ENCODE measurements at places on chromosomes 12 and 14.
A peak's percentile ranks its signal among the peaks of the same experiment; 100 is the strongest.

DNA sequence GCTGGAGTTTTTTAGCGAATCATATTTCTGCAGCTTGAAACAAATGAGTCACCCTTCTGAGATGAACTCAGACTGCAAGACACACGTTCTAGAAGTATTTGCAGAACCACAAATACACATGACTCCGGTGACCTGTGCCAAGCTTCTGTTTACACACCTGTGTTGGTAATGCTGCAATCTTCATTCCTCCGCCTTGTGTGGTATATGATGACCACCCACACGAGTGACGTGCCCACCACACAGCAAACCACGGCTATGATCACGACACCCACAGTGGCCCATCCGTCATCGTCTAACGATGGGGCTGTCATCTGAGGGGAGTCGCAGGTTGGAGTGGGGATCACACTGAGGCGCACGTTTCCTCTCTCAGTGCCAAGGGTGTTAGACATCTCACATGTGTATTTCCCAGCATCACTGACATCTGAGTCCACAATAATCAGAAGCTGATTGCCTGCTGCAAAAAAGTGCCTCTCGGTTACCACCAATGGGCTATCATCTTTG is 43.0 kb downstream of the LRIG3 start:
- DNase-seq, result no peak

DNA sequence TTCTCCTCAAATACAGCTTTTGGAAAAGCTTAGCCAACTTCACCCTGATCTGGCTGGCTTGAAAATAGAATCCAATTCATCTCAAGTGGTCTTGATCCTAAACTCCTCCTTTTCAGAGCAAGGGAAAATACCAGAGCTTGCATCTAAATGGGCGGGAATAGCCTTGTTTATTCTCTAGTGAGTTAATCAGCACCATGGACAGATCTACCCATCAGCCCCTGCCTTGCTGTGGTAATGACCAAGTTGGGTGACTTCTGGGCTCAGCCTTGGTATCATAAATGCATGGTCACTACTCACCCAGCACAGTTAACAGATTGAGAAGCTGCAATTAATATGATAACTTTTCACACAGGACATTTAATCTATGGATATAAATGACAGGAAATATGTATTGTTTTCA is 196.6 kb downstream of the GLT1D1 start:
- DNase-seq, result no peak

GRCh38 chr14:20857630-20858261 is 33.4 kb upstream of the RNASE3 start:
- DNase-seq, result peak; percentile 56

DNA sequence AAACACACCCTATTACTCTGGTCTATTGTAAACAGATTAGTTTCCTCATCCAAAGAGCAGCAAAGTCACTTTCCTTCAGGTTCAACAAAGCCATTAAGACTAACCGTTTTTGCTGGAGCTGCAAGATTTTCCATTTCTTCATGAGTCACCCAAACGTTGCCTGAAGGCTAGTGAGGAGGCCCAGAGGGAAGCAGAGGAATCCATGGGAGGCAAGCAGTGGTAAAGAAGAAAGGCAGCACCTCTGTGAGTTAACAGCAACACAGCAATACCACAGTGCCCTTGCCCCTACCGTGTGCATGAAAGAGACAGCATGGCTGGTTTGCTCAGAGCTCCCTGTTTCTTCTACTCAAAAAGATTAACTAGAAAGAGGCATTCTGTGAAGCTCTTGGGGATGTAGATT is 206.3 kb downstream of the ACSS3 start:
- no peak for DNase-seq

DNA sequence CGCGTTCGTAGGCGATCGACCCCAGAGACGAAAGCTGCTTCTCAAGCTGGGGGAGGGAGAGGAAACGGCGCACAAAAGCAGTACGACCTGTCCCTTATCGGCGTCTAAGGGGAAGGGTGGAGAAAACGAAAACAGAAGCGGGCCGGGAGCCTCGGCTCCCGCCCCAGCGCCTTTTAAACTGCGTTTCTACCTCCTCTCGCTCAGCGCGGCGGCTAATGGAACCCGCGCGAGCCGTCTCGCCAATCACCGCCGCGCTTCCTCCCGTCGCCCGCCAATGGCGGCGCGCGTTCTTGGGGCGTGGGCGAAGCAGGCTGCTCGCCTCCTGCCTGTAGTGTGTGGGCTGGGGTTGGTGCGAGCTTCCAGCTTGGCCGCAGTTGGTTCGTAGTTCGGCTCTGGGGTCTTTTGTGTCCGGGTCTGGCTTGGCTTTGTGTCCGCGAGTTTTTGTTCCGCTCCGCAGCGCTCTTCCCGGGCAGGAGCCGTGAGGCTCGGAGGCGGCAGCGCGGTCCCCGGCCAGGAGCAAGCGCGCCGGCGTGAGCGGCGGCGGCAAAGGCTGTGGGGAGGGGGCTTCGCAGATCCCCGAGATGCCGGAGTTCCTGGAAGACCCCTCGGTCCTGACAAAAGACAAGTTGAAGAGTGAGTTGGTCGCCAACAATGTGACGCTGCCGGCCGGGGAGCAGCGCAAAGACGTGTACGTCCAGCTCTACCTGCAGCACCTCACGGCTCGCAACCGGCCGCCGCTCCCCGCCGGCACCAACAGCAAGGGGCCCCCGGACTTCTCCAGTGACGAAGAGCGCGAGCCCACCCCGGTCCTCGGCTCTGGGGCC is at the start of gene TMPO:
TMPO (plus strand) TSS at position 304 of the 824 bp plus-strand sequence; CDS start at position 582, 278 bp downstream.
- peak; percentile 84 for DNase-seq

GRCh38 chr14:92969871-92970270 is 46.9 kb downstream of the CHGA start:
- no peak for DNase-seq

GRCh38 chr12:104446646-104447421 is 9.9 kb upstream of the CHST11 start:
- no peak for DNase-seq

- peak; percentile 46 for DNase-seq
These were observed 55.5 kb downstream of the TTC7B start for GRCh38 chr14:90760591-90761316.

GRCh38 chr12:1418144-1418543 is 176.2 kb downstream of the FBXL14 start:
- DNase-seq, result no peak

GRCh38 chr12:63308671-63309070 is 157.7 kb upstream of the AVPR1A start:
- DNase-seq, result no peak

- no peak for DNase-seq
These were observed 860 bp downstream of the NDRG2 start for GRCh38 chr14:21023817-21024584.

- DNase-seq, result no peak
These were observed 248.8 kb downstream of the KCNH5 start for GRCh38 chr14:62796431-62796830.

DNA sequence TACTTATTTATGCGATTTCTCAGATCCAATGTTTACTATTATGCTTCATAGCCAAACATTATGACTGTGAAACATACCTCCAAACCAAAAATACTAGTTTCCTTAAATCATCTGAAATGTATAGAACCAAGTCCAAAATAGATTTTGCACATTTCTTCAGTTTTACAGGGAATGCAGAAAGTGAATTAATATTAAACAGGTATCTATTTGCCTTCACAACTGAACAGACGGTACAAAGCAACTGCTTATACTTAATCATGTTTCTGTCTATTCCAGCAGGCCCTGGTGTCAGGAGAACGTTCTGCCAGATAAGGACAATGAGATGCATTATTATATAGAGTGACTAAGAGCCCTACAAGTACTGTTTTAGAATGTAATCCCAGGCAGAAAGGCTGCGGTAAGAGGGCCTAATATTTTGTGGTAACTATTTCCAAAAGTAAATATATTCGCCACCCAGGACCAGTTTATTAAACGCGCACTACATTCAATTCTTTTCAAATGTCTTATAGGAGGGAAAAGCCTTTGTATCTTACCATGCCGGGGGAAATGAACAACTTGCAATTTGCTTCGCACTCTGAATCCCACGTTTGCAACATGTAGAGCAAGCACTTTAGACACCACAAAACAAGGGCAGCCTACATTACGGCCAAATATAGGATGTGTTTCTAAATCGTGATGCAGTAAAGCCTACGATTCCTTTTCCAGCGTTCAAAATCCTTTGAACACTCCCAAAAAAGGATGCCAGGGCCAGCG is 1.5 kb downstream of the CORO1C start:
- DNase-seq, result peak; percentile 53

DNA sequence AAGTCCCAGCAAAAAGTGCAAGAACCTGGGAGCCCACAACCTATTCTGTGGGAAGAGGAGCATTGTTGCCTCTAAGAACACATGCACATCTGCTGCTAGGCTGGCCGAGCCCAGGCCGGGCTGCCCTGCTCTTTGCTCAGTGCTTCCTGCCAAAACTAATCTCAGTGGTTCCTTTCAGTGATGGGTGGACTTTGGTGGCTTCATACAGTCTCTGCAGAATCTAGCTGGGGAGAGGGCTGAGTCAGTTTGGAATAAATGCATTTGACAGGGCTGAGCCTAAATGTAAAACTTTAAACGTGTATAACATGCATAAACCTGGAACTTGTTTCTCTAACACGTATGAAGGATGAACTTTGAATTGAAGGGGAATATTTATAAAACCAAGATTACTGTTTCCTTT is 44.6 kb downstream of the CCDC177 start:
- no peak for DNase-seq

DNA sequence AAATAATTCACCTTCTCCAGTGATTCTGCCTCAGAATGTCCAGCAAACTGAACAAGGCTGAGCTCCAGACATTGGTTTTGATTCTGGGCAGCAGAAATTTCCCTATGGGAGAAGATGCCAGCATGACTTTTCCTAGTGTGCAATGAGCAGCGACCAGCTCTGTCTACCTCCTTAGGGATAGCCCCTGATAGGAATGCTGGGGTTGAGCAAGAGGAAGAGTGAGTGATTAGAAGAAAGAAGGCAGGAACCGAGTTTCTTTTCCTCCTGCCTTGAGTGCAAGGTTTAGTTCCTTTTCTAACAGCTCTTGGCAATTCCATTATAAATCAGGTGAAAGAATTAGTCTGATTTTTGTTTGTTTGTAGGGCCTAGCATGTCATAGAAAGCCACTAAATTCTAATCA is 379.0 kb downstream of the DAD1 start:
- no peak for DNase-seq

GRCh38 chr12:47834199-47834903 is 14.6 kb upstream of the HDAC7 start:
- DNase-seq, result no peak

DNA sequence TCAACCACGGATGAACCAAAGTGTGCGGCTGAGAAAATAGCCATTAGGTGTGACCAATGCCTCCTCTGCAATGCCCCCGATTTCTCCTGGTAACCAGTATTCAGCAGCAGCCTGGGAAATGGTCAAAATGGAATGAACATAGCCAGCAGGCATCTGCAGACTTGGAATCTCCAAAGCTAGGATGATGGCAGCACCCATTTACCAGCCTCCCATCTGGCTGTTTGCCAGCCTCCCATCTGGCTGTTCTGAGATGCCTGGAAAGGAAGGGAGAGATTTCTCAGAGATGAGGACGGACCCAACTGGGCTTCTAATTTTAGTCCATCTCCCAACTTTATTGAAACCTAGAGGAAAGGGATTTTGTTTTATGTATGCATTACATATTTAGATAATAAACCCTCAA is 16.2 kb downstream of the CLMN start:
- no peak for DNase-seq

- no peak for DNase-seq
These were observed 82.5 kb upstream of the CLMN start for GRCh38 chr14:95402176-95402575.

- DNase-seq, result no peak
These were observed 4.9 kb upstream of the AP1G2 start for GRCh38 chr14:23572524-23572828.

DNA sequence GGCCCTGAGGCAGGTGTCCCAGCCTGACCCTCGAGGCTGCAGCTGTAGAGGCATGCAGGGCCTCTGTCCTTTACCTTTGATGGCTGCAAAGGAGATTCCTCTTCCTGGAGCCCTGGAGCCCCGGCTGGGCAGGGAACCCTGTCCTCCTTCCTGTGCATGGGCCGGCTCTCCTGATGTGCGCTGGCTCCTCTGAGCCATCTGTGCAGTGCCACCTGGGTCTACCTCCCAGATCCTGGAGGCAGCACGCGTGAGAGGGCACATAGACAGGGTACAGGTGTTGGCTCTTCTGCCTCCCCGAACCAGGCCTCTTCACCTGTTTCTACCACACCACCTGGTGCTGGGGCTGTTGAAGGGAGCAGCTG is 115.1 kb downstream of the BEGAIN start:
- no peak for DNase-seq

GRCh38 chr12:106845902-106846301 is 71.4 kb downstream of the RIC8B start:
- no peak for DNase-seq
